Heart right ventricle (tissue), 16 donors: ENCODE measurements at places on chromosomes 12 and 14. TPM values are rescaled to one million over a fixed set of nuclear protein-coding genes. Genes with fewer than 3 reads are reported as not detected.

- H3K27me3 ChIP-seq = no peaks in the 10 kb centered on the region
- no peak overlapping the region for H3K27ac ChIP-seq
- no peaks in the 10 kb centered on the region for H3K36me3 ChIP-seq
- H3K4me1 ChIP-seq = no peaks in the 10 kb centered on the region
- H3K4me3 ChIP-seq = no peak overlapping the region
- no peak for DNase-seq
Measured at GRCh38 chr14:68172216-68172615, 352.6 kb downstream of the RAD51B start.

DNA sequence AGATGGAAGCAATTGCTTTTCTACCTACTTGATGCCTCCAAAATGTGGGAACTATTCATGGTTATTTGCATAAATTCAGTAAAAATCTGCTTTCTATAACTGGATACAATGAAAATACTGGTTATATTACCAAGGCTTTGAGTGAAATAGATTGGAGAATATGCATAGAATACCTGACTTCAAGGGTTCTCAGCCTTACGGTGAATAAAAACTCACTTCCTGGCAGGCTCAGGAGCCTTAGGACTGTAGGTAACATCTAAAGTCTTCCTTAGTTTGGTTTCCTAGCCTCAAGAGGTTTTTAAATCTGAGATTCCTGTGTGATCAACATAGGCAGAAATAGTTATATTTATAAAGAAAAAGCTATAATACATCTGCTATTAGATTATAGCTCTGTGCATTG lies 158.6 kb downstream of the SLC41A2 start:
- no peak overlapping the region for H3K27ac ChIP-seq
- no peaks in the 10 kb centered on the region for H3K36me3 ChIP-seq
- H3K4me3 ChIP-seq = no peak overlapping the region
- DNase-seq = no peak
- no peaks in the 10 kb centered on the region for H3K4me1 ChIP-seq
- H3K27me3 ChIP-seq = no peaks in the 10 kb centered on the region

GRCh38 chr12:26937443-26937862 lies 328 bp downstream of the INTS13 start:
- H3K36me3 ChIP-seq = peaks cover 5% of the 10 kb centered on the region
- H3K4me1 ChIP-seq = peaks cover 44% of the 10 kb centered on the region
- peak overlapping the region; percentile 96 for H3K27ac ChIP-seq
- peak overlapping the region; percentile 91 for H3K4me3 ChIP-seq
- DNase-seq = no peak

DNA sequence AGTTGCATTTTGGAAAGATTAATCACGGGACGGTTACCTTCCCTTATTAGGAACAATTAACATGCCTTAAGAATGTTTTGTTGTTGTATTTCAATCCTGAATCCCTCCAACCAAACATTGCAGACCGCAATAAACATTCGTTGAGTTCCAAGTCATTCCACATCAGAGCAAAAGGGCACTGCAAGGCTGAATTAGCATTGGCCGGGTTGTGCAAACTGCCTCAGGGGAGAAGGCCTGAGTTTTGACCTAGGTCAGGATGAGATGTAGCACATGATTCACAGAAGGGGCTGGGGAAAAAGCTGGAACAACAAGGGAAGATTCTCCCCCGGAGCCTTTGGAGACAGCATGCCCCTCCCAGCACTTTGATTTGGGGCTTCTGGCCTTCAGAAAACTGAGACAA lies 82.1 kb upstream of the BDKRB2 start:
- H3K4me3 ChIP-seq = no peak overlapping the region
- no peak for DNase-seq
- H3K4me1 ChIP-seq = peaks cover 12% of the 10 kb centered on the region
- no peak overlapping the region for H3K27ac ChIP-seq
- H3K27me3 ChIP-seq = no peaks in the 10 kb centered on the region

The KCNC2 gene
- not detected for total RNA-seq

The INHBE gene
- not detected for total RNA-seq

The KCNJ8 gene
- total RNA-seq = 108 TPM
